ENCODE measurements at places on chromosomes 5 and 9.

- DNase-seq, result no peak
Measured at GRCh38 chr5:68547622-68548021, 332.1 kb downstream of the PIK3R1 start.

DNA sequence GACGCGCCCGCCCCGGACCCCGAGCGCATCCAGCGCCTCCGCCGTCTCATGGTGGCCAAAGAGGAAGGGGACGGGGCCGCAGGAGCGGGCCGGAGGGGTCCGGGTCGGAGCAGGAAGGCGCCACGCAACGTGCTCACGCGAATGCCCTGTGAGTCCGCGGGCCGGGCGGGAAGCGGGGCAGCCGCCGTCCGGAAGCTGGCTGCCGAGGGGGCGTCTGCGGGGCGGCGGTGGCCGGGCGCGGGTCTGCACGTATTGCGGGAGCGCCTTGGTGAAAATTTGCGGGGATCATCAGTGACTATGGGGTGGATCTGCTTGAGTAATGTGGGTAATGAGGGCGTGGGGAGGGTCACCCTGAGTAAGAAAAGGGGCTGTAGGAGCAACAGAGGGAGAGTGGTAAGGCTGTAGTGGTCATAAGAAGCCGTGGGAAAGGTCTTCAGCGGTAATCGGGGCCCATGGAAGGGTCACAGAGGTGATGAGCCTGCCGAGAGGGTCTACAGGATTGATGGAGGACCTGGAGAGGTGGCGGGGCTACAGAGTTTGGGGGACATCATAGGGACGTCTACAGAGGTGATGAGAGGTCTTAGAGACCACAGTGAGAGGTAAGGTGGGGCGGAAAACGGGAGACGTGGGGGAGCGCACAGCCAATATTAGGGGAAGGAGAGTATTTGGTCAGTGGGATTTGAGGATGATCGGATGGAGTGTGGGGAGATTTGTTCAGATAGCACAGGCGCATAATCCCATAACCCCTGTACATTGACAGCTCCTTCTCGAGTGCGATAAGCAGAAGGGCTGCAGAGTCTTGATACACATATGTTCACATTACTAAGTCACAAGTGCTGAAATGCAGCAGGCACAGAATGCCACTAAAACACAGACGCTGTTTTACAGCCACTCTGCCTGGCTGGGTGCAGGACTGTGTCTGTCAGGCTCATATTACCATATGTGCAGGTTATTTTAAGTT lies 819 bp downstream of the LSM11 start:
- DNase-seq, result no peak

DNA sequence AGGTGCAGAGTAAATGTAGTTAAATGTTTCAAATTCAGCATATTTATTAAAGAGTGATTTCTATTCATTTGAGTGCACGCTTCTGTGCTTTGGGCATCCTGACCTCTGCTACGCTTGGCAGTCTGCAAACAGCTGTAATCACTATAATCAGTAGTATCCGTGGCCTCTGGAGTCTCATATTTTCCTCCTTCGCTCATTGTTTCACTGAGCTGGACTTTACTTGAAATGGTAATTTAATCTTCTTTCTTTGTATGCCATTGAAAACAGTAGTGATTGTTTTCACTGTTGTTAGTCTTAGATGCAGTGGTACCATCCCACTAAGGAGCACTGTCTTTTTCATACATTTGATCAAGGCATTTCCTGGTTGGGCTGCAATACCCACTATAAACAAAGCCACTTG lies 43.5 kb upstream of the CAVIN4 start:
- DNase-seq, result no peak

DNA sequence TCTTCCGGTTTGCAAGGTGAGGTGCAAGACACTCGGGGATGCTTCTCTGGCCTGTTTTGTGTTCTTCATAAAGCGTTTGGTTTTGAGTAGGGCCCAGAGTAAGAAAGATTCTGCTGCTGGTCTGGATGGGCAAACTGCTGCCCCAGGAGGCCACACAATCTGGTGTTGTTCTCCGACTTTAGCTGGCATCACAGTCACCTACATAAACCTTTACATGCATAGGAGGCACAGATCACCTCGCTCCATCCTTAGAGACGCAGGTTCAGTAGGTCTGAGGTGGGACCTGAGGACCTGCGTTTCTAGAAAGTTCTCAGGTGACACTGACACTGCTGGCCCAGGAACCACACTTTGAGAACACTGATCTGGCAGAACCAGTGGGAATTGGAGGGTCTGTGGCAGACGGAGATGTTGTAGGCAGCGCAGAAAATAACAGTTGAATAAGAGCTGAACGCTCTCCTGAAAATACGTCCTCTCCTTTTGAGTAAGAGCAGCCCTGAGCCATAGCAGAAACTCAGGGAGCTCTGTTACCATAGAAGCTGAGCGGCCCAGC lies 3.9 kb upstream of the SLC6A3 start:
- no peak for DNase-seq

DNA sequence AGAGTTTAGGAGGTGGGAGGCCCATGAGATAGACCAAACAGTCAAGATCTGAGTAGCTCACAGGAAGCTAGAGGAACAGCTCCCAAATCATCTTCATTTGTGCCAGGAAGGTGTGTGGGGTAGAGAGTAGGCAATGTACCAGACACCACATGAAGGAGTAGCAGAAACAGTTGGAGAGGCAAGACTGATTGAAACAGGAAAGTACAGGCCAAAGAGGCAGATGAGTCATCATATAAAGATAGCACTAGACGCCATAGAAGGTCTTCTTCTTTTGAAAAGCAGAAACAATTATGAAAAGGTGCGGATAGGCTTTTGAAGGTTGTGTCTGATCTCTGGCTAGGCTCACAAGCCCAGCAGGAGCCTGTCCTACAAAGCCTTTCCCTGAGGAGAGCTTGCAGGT lies 62.7 kb upstream of the PALM2AKAP2 start:
- no peak for DNase-seq

DNA sequence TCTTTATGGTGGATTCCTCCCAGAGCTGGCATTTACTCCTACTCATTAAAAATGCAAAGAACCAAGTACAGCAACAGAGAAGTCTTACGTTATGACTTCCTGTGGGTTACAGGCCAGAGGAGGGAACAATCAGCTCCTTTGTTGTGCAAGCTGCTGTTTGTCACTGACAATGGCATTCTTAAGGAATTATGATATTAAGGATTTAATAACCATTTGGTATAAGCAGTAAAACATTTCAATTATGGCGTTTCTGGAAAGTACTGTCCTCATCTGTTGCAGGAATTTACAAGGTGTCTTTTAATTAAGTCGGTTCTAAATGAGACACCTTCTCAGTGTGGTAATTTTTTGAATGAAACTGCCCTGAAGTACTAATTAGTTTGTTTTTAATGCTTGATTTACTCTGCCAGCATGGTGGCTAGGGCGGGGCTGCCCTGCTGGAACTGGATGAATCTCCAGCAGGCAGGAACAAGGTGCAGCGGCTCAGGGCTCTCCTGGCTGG lies 49.1 kb upstream of the VDAC1 start:
- no peak for DNase-seq

- no peak for DNase-seq
Measured at GRCh38 chr5:57816108-57816507, 333.5 kb upstream of the ACTBL2 start.

- no peak for DNase-seq
Measured at GRCh38 chr5:122498163-122498562, 186.1 kb downstream of the SNCAIP start.

GRCh38 chr9:136860933-136861873 lies 4.9 kb downstream of the EDF1 start:
- no peak for DNase-seq

GRCh38 chr5:16609412-16609811 lies 7.4 kb downstream of the RETREG1 start:
- no peak for DNase-seq

DNA sequence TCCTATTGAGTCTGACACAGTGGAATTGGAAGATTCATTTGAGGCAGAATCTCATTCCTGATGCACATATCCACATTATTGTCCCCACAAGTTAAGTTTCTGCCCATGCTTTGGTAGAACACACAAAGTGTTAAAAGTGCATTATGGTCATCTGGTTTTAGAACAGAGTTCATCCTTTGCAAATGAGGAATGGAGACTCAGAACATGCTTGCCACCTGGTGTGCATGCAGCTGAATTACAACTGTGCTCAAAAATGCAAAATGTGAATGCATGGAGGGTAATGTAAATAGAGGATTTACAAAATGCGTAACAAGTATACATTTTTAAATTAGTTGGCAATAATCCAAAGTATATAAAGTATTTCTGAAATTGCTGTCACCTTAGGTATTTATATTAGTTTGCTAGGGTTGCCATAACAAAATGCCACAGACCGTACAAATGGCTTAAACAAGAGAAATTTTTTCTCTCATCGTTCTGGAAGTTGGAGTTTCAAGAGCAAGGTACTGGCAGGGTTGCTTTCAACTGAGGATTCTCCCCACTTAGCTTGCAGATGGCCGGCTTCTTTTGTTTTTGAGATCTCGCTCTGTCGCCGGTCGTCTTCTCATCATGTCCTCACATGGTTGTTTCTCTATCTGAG lies 671.1 kb downstream of the TAF11L14 start:
- peak; percentile 23 for DNase-seq

DNA sequence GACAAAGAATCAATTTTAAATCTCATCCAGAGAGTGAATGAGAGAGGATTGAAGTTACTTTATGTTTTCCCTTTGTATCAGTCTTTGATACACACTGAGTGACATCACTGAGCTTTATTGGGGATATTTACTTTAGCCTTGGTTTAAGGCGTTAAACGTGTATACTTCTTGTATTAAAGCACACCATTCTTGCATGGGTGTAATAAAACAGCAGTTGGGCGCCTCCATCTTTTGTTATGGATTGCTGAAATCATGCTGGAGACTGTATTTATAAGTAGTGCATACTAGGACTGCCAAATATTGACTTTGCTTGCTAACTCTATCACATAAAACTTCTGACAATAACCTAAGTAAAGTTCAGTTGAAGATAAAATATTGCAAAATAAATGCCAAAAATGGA lies 1755.8 kb upstream of the WWC1 start:
- DNase-seq, result no peak

- DNase-seq, result no peak
Measured at GRCh38 chr9:134428559-134428958, 102.3 kb downstream of the RXRA start.

- DNase-seq, result no peak
Measured at GRCh38 chr5:176653401-176654385, 6.4 kb downstream of the TSPAN17 start.

DNA sequence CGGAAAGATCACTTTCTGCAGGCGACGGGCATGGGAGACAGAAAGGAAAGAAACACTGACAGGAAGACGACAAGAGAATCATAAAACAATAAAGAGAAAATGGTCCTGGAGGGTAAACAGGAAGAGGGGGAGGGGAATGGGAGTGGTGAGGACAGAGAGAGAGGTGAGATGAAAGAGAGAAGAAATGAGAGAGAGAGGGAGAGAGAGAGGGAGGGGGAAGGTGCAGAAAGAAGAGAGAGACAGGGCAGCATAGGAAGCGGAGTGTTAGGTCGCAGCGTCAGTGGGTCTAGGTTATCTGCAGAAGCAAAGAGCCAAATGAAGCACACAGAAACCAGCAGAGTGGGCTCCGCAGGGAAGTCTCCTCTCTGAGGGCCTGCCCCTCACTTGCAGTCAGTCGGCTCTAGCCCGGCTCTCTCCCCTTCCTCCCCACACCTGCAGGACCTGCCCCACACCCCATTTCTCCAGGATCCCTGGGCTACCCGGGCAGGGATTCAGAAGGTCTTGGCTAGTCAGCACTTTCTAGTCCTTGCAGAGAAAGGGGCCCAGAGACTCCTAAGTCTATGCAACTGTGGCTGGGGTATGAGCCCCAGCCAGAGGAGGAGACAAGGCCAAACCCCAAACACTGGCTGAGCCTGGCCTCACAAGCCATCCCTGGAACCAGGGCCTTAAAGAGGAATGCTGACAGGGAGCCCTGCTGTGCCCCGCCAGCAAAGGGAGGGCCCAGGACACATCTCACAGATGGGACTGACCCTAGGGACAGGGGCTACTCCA lies 29.7 kb upstream of the MEIKIN start:
- no peak for DNase-seq

GRCh38 chr5:90293931-90294330 lies 115.6 kb downstream of the CETN3 start:
- no peak for DNase-seq

GRCh38 chr9:23801523-23801922 lies 24.5 kb downstream of the ELAVL2 start:
- no peak for DNase-seq

GRCh38 chr9:34311499-34312185 lies 17.4 kb downstream of the KIF24 start:
- DNase-seq, result no peak

GRCh38 chr9:69130456-69131441 lies 43.3 kb upstream of the TJP2 start:
- DNase-seq, result no peak

DNA sequence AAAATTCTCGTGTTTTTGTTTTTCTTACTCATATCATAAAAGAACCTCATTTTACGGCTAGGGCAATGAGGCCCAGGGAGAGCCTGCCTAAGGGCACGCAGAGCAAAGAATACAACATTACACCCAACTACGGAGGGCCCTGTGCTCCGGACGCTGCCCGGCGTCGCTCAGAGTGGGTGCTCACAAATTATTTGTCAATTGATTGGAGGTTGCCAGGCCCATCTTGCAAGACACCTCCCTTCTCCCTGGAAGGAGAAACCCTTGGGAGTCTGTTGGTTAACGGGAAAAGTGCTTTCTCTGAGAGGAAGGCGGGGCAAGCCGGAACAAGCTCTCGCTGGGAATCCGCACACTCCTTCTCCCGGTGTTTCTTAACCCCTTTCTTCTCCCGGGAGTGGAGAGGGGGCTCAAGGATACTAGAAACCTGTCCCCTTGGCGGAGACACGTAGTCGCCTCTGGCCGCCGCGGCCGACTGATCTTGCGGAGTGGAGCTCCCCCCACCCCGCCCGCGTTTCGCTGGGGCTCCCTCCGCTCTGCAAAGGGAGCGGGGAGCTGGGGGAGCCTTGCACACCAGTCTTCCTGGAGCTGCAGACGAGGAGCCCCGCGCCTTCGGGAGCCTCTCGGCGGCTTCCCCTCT lies 599.3 kb upstream of the SGCD start:
- no peak for DNase-seq

- DNase-seq, result no peak
Measured at GRCh38 chr9:132516911-132517310, 65.5 kb upstream of the BARHL1 start.

DNA sequence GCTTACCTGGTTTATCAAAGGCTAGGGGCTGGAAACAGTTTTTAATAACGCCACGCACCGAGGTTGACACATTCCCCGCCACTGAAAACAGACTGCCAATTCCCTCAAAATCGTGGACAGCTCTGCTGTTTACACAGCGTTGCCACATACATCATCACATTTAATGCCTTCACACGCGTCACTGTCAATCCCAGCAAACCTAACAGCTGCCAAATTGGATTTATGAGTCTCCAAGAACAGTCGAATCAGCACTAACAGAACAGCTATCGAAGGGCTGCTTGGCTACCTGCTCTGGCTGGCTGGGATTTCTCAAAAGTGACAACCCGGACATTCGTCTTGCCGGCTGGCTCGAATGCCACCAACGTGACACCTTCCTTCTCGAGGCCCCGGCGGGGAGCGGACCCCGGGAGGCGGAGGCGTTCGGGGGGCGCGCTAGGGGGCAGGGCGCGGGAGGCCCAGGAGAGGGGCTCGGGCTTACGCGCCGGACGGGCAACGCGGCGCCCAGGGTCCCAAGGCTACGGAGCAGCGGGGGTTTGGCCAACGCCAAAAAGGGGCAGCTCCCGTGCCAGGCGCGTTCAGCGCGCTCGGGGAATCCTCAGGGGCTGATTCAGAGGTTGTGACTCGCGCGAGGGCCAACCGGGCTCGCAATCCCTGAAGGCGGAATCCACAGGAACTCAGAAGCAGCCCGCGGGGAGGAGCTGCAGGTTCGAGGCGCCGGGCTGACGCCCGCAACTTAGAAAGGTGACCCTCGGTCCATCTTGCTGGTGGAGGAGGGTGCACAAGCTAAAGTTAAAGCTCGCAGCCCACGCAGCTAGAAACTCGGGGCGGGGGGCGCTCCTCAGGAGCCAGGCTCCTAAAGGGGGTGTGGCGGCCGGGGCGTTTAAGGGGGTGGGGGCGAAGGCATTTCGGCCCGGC lies 1.2 kb downstream of the CDC14B start:
- DNase-seq, result no peak
